ENCODE measurements at places on chromosomes 3 and 15. TPM values are rescaled to one million over a fixed set of nuclear protein-coding genes. Genes with fewer than 3 reads are reported as not detected.

The ZBBX gene
- total RNA-seq, result not detected

DNA sequence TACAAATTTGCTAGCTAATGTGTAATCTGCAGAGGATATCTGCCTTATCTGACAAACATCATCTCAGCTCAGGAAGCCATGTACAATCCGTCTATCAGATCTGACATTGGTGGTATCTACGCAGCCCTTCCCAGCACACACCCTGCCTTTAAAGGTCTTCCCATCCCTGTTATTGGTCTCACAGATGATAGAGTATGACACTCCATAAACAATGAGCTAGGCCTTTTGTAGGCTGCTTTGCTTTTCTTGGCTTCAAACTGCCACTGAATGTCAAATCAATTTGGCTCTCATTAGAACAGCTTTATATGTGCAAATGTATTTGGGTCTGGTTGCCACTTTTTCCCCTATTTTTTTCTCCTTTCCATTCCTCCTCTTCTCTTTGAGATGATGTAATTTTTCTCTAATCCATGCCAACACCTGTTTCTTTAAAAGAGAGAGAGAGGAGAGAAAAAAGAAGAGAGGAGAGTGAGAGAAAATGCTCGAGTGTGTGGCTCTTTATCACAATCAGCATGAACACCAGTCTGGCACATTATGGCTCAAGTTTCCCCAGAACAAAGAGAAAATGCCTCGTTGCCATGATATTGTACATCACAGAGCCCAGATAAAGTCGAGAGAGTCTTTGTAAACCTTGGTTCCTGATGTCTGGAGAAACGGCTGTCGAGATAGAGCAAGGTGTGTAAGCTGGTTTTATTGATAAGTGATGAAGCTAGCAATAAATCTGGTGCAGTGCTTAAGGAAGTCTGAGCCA is 80.8 kb upstream of the DPH6 start:
- H3K27ac ChIP-seq, result no peak overlapping the region
- no peak for DNase-seq
- no peaks in the 10 kb centered on the region for H3K36me3 ChIP-seq
- no peaks in the 10 kb centered on the region for H3K4me1 ChIP-seq
- peaks cover 6% of the 10 kb centered on the region for H3K27me3 ChIP-seq
- H3K4me3 ChIP-seq, result no peak overlapping the region

DNA sequence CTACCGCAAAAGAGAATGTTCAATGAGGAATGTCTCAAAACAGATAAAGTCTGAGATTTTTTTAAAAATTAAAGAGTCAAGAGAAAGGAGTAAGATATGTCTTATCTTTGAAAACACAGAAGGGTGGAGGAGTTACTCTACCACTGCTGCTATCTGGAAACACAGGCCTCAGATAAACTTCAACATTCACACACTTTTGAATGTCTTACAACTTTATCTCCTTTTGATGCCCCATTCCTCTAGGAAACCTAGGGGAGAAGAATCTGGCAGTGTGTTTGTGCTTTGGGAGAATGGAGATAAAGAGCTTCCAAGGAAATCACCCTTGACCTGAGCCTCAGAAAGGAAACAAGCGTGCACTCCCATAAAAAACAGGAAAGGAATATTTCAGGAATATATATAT is 468.2 kb downstream of the PLOD2 start:
- no peak overlapping the region for H3K4me3 ChIP-seq
- H3K27ac ChIP-seq, result no peak overlapping the region
- H3K27me3 ChIP-seq, result no peaks in the 10 kb centered on the region
- H3K4me1 ChIP-seq, result no peaks in the 10 kb centered on the region
- no peaks in the 10 kb centered on the region for H3K36me3 ChIP-seq

- DNase-seq, result no peak
- peak overlapping the region; percentile 93 for H3K27ac ChIP-seq
- no peak overlapping the region for H3K4me3 ChIP-seq
- H3K4me1 ChIP-seq, result peaks cover 32% of the 10 kb centered on the region
Measured at GRCh38 chr3:128620268-128620691, 30.3 kb downstream of the RPN1 start.

Data from naive thymus-derived CD8-positive, alpha-beta T cell (primary cell).